CD4-positive, alpha-beta T cell (primary cell): ENCODE measurements at places on chromosomes 11 and 22.

DNA sequence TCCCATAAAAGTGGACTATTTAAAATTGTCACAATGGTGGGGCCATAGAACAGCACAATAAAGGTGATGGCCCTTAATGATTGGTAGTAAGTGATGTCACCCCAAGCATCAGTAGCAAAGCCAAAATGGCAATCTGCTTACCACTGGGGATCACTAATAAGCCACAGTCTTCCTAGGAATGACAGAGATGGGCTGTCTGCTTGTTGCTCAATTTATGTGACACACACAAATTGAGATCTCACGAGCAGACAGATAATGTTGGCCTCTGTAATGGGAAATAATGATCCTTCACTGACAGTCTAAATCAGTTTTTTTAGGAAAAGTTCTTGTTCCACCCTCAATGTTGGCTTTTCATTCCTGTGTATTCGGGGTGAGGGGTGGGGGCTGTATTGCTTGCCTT lies 515.1 kb downstream of the BRD1 start:
- H3K4me1 ChIP-seq: no peaks in the 10 kb centered on the region
- no peaks in the 10 kb centered on the region for H3K36me3 ChIP-seq
- H3K27ac ChIP-seq: no peak overlapping the region
- no peaks in the 10 kb centered on the region for H3K27me3 ChIP-seq
- DNase-seq: no peak
- H3K4me3 ChIP-seq: no peak overlapping the region

DNA sequence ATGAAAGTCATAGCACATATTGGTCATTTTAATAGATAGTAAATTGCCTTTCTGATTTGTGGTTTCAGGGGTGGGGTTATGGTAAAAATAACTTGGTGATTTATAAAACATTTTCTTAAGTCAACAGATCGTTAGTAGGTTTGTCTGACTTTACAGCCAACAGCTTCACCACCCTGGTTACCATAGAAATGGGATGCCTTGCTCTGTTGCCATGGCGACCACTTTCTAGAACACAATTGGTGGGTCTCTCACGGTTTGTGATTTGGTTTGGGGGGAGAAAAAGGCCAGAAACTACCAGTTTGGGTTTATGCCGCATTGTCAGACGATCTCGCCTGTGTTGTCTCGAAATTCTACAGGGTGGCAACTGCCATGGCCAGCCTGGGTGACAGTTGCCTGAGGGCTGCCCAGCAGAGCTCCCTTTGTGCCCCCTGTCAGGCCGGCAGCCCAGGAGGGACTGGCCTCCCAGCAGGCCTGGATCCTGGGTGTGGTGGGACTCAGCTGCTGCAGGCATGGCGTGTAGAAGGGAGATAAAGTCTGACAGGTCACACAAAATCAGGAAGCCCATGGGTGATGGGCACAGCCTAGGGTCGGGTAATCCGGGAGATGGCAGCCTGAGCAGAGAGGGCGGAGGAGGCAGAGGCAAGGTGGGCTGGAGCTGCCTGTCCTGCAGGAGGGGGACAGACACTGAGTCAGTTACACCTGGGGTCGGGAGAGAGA lies 30.9 kb downstream of the KCNC1 start:
- no peak for DNase-seq
- no peaks in the 10 kb centered on the region for H3K27me3 ChIP-seq
- H3K4me3 ChIP-seq: no peak overlapping the region
- H3K4me1 ChIP-seq: no peaks in the 10 kb centered on the region
- H3K27ac ChIP-seq: no peak overlapping the region

GRCh38 chr11:118923721-118924587 lies 1.8 kb downstream of the BCL9L start:
- H3K4me3 ChIP-seq: peak overlapping the region; percentile 100
- H3K4me1 ChIP-seq: peaks cover 78% of the 10 kb centered on the region
- DNase-seq: peak; percentile 67
- peaks cover 16% of the 10 kb centered on the region for H3K36me3 ChIP-seq

GRCh38 chr11:1947592-1948237 lies 583 bp downstream of the MRPL23 start:
- H3K4me3 ChIP-seq: no peak overlapping the region
- H3K27ac ChIP-seq: no peak overlapping the region
- no peaks in the 10 kb centered on the region for H3K36me3 ChIP-seq
- H3K4me1 ChIP-seq: no peaks in the 10 kb centered on the region
- no peak for DNase-seq

GRCh38 chr11:12667646-12668045 lies 6.6 kb upstream of the TEAD1 start:
- H3K4me1 ChIP-seq: no peaks in the 10 kb centered on the region
- H3K4me3 ChIP-seq: no peak overlapping the region
- peaks cover 64% of the 10 kb centered on the region for H3K27me3 ChIP-seq

DNA sequence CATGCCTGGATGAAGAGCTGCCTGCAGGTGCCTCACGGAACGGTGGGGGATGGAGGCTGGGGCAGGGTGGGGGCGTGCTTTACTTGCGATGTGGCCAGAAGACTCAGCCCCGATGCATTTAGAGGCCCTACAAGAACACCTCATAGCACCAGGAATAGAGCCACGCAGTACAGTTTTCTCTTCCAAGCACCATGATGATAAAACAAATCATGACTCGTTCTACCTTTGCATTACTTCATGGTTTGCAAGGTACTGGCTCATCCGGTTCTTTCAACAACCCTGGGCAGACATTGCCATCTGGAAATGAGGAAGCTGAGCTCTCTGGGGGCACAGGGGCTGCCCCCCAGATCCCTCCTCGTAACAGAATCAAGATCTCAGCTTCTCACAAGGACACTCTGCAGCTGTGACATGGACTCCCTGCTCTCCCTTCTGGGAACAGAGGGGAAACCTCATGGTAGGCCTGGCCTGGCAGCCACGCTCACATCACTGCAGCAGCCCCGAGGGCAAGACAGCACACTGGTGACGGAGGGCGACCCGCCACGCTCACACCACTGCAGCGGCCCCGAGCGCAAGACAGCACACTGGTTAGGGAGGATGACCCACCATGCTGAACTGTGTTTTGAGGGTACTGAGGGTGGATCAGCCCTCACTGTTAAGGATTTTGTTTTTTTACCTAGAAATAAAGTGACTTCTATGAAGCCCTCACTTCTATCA lies 46.9 kb downstream of the PHF21B start:
- H3K27ac ChIP-seq: no peak overlapping the region
- no peak for DNase-seq
- no peaks in the 10 kb centered on the region for H3K4me1 ChIP-seq
- H3K4me3 ChIP-seq: no peak overlapping the region

- no peak overlapping the region for H3K4me3 ChIP-seq
- no peaks in the 10 kb centered on the region for H3K36me3 ChIP-seq
- DNase-seq: no peak
- H3K4me1 ChIP-seq: no peaks in the 10 kb centered on the region
Observed at GRCh38 chr11:61671527-61671926, 8.7 kb upstream of the DAGLA start.

DNA sequence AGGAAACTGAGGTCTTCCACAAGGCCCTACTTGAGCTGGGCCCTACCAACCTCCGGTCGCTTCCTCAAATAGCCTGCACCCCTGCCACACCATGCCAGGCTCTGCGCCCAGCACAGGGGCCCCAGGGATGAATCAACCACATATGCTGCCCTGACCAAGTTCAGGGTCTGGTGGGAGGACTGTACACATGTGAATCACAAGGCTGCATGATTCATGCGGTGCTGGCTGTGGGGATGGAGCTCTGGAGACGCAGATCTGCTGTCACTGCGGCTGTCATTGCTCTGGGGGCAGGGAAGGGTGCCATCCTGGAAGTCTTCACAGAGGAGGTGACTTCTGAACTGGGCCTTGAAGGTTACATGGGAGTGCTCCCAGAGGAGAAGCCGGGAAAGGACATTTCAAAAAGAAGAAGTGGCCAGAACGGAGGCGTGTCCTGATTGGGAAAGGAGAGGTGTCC lies 21.5 kb downstream of the CYTH4 start:
- no peaks in the 10 kb centered on the region for H3K27me3 ChIP-seq
- no peak overlapping the region for H3K4me3 ChIP-seq
- no peak for DNase-seq
- H3K27ac ChIP-seq: peak overlapping the region; percentile 92

- H3K4me1 ChIP-seq: no peaks in the 10 kb centered on the region
- no peak for DNase-seq
- H3K27ac ChIP-seq: no peak overlapping the region
- H3K36me3 ChIP-seq: no peaks in the 10 kb centered on the region
Observed at GRCh38 chr11:97140885-97141494, 751.2 kb downstream of the JRKL start.

DNA sequence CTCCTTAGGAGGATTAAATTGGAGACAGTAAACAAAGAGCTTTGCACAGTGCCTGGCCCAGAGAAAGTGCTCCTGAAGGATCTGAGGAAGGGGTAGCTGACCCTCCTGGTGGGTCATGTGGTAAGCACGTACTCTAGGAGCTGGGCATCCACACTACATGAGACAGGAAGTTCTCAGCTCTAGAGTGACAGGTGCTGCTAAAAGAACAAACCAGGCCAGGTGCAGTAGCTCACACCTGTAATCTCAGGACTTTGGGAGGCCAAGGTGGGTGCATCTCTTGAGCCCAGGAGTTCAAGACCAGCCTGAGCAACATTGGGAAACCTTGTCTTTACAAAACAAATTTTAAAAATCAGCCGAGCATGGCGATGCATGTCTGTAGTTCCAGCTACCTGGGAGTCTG lies 13.1 kb downstream of the SLC43A1 start:
- no peak overlapping the region for H3K4me3 ChIP-seq
- DNase-seq: no peak

- H3K27ac ChIP-seq: no peak overlapping the region
- DNase-seq: no peak
- no peaks in the 10 kb centered on the region for H3K27me3 ChIP-seq
- no peak overlapping the region for H3K4me3 ChIP-seq
- H3K36me3 ChIP-seq: no peaks in the 10 kb centered on the region
Observed at GRCh38 chr11:32317643-32318042, 117.7 kb downstream of the WT1 start.

DNA sequence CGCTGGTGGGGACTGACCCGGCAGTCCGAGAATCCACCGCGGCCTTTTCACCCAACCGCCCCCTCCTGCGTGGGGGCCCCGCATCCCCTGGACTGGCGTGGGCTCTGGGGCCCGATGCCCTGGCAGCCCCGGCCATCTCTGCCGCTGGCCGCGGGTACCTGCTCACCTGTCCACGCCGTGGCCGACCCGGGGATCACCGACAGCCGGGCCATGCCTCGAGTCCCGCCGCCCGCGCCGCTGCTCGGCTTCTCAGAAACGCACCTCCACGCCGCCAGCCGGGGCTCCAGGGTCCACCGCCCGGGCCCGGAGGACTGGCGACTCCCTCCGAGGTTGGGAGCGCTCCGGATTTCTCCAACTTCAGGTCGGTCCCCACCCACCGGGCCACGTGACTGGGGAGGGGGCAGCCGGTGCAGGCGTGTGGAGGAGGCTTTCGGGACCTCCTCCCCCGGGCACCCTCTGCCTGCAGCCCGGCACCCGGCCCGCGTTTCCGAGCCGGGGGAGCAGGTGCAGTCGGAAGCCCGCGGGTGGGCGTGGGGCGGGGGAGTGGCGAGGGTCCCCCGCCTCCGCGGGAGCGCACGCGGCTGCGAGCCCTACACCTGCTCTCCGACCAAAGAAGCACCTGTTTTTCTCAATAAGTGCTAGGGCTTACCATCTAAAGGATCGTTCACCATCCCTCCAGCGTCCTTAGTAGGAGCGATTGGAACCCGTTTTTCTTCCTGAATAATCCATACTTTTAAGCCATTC lies 554 bp upstream of the NRIP3 start:
- H3K27ac ChIP-seq: no peak overlapping the region
- H3K4me1 ChIP-seq: peaks cover 23% of the 10 kb centered on the region
- H3K36me3 ChIP-seq: no peaks in the 10 kb centered on the region
- DNase-seq: peak; percentile 55

DNA sequence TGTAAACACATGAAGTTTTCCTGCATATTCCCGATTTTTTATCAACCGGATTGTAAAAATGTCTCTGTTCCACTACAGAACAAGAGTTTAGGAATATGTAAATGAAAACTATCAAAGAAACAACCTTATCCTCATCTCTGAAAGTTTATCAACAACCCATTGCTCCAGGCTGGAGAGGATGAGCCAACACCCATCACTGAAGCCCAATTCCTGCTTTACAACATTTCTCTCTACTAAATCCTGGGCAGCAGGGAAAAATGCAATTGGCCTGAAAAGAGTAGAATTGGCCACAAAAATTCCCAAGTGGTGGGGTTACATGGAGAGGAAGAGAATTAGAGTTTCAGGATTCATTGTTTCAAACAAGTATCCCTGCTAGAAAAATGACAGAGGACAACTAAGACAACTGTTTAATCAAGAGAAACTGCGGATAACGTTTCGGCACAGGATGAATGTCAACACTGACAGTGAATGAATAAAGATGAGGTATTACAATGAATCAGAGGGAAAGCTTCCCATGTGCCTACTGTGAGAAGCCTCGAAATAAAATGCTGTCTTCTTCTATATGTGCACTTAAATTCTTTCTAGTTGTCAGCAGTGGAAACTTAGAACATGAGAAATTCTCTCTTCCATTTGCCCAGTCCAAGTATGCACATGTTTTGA lies 317.3 kb upstream of the ANO3 start:
- H3K27me3 ChIP-seq: no peaks in the 10 kb centered on the region
- H3K4me1 ChIP-seq: no peaks in the 10 kb centered on the region

DNA sequence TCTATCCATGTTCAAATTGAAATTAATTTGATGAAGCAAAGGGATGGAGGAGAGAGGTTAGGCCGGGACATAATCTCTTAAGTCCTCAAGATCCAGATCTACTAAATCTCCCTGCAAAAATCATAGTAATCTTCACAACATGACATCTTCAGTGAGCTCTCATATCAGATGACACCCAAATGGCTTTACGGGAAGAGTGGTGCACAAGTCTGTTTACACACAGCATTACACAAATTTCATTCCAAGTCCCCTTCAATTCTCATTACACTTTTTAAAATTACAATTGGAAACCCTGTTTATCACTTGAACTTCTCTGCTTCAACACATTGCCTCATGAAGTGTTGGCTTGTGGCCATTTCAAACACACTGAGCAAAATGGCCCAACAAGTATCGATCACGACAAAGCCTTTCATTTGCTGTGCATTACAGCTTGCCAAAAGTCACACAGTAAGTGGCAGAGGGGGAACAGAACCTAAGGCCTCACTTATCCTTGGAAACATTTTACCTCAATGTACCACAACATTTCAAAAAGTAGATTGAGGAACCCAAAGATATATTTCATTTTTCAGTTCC lies 17.9 kb upstream of the TPH1 start:
- H3K4me3 ChIP-seq: no peak overlapping the region
- H3K27ac ChIP-seq: no peak overlapping the region
